ENCODE measurements at places on chromosomes 2 and 18.

GRCh38 chr2:239466061-239466754 lies 65.4 kb upstream of the HDAC4 start:
- no peak for DNase-seq

DNA sequence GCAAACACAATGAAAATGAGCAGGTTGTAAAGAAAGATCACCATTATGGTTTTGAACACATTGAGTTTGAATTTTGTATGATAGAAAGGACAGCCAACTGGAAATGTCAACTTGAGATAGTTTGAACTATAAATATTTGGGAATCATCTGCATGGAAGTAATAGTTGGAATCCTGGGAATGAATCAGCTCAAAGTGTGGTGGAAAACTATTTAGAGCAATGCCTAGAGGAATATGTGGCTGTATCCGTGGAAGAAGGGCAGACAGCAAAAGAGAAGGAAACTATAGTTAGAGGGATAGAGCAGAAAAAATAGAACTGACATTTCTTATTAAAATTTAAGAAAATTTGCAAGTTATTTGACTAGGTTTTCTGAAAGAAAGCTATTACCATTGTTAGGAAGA lies 112.5 kb upstream of the OTX1 start:
- DNase-seq = no peak

DNA sequence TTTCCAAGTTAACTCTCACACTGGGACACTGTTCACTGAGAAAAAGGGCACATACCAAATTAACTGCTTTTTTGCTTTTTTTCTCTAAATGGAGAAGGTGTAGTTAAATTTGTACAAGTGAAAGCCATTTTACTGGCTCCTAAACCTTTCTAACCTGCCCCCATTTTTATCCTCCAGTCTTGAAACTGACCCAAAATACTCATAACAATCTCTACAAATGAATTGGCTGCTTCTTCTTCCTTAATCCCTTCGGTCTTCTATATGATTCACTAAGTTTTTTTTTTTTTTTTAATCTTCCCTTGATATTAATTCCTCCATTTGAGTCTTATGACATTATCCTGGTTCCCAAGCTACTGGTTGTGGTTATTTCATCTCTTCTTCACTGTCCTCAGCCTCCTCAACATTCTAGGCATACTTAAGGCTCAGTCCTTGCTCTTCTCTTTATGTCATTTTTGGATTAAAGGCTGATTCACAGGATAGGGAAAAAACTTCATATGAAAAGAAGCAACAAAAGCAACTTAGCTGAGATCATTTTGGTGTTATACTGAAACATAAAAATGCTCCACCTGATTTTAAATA lies 19.8 kb downstream of the ORC2 start:
- no peak for DNase-seq

GRCh38 chr2:9178904-9179571 lies 27.6 kb upstream of the ASAP2 start:
- no peak for DNase-seq

- no peak for DNase-seq
These were observed 107.9 kb downstream of the KCNF1 start for GRCh38 chr2:11019614-11020013.

DNA sequence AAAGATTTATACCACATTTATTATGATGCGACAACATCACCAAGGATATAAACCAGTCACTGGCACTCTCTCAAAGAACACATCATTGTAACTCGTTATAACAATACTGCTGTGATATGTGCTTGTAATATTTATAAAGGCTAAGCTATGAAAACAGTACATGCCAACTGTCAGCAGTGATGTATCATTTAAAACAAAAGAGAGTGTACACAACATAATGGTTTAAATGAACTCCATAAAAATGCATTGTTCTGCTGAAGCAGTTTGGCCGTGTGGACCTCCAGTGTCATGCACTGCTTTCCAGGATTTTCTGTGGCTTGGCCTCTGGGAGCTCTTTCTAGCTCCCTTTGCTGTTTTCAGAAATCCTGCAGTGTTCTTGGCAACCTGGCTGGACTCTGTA lies 215.6 kb downstream of the MTX2 start:
- DNase-seq = no peak

GRCh38 chr2:128557831-128558241 lies 239.2 kb upstream of the HS6ST1 start:
- no peak for DNase-seq

DNA sequence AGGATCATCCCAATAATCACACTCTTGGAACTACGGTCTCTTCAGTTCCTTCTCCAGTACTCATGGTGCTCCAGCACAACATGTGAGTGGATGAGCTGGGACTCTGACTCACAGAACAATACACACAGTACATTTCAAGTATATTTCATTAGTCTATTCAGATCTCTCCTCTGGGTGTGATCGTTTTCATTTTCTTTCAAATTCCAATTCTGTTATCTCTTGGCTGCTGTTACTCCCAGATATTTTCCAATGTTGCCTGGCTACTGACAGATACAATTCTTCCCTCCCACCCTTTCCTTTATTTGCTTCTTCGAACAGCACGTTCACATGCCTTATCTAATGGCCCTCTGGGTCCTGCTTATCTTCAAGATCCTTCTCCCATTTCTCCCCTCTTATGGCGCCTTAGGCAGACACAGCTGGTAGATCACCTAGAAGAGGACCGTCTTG lies 216.0 kb downstream of the ACKR3 start:
- no peak for DNase-seq

DNA sequence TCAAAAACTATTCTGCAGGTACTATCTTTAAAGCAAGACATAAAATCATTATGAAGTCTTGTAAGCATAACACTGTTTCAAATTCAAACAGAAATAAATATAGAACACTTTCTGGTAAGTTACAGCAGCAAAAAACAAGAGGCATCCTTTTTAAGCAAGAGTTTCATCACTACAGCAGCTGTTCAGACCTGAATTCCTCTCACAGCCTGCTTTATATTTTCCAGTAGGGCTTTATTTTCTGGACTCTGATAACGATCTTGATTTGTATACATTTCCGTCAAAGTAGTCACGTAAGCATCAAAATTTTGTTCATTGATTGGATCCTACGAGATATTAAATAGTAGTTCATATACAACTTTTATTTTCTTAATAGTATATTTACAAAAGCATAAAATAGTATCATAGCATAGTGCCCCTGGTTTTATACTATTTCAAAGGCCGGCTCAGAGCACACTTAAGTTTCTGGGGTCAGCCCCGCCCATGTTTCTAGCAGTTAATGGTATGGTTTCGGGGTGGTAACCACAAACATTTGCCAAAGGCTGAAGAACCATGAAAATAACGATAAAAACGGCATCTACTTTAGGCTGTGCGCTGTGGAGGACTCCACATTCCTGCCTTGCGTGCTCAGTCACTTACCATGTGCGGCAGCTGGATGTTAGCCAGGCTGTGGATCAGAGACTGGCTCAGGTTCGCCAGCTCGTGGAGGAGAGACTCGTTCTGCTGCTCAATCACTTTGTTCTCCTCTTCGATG lies 47.5 kb upstream of the PXDN start:
- DNase-seq = no peak

GRCh38 chr2:32008805-32009515 lies 1.8 kb downstream of the MEMO1 start:
- DNase-seq = no peak

DNA sequence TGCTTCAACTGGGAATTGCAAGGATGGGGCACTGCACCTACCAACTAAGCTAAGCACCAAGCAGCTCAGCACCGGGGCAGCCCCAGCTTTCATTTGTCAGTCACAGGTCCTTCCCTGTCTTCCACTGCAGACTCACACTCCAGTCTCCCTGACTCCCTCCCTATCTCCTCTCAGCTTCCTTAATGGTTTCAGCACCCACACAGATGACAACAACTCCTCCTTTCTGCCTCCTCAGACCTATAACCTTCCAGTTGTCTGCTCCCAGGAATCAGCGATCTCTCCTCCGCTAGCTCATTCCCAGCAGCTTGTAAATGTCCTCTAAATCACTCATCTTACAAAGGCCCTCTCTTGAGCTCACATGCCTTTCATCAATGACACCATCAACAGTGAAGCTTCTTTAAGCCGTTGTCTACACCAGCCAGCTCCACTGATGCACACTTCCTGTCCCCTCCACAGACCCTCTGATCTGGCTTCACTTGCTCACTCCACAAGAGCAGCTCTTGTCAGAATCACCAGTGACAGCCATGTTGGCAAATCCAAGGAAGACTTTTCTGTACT lies 32.1 kb downstream of the CLASP1 start:
- peak; percentile 20 for DNase-seq

GRCh38 chr2:3033315-3033714 lies 344.3 kb downstream of the EIPR1 start:
- DNase-seq = no peak

- DNase-seq = no peak
These were observed 206.0 kb downstream of the NCK2 start for GRCh38 chr2:105950521-105951383.

GRCh38 chr18:41351430-41351829 lies 603.6 kb upstream of the PIK3C3 start:
- DNase-seq = no peak

DNA sequence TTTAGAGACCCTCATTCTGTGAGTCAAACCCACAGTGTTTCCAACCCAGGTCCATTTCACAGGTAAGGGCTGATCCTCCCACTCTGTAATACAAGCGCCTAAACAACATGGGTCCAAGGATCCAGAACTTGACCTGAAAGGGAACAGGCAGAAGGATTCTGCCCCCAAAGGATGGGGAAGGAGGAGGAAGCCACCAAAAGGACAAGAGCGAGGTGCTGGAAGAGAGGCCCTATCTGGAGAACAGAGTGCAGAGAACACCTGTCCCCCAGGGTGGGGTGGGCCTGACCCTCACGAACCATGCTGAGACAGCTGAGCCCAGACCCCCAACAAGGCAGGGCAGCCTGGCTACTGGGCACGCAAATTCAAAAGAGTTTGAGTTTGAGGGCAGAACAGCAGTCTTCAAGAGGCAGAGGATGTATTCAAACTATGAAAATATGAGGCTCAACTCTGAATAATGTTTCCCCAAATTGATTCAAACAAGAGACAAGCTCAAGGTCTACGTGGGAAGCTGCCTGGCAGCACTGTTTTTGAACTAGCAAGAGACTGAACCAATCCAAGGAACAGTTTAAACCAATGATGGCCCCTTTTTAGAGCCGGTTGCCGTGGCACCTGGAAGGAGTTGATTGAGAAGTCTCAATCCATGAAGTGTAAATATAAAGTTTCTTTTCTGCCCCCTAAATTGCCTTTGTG lies 212.7 kb downstream of the ALPK2 start:
- DNase-seq = no peak

DNA sequence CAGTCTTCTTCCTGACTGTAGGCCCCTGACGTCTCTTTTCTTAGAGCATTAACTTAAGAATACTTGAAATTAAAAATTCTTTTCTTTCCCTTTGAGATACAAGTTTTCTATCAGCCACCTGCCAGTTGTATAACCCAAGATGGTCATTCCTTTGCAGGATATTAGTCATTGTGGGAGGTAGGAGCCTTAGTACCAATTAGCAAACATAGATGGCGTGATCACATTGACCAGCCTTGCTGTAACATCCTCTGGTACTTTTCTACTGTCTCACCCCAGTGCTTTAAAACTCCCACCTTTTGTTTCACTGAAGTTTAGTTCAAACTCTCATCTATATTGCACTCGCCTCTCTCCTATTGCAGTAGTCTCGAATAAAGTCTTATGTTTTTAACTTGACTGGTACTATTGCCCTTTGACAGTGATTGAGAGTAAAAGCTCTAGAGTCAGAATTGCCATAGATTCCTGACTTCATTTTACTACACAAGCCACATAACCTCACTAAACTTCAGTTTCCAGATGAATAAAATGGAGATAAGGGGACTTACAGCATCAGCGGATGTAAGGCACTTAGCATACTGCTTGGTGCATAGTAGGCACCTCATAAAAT lies 74.1 kb downstream of the VRK2 start:
- DNase-seq = no peak

- DNase-seq = no peak
These were observed 12.1 kb downstream of the PXDN start for GRCh38 chr2:1731963-1732768.

DNA sequence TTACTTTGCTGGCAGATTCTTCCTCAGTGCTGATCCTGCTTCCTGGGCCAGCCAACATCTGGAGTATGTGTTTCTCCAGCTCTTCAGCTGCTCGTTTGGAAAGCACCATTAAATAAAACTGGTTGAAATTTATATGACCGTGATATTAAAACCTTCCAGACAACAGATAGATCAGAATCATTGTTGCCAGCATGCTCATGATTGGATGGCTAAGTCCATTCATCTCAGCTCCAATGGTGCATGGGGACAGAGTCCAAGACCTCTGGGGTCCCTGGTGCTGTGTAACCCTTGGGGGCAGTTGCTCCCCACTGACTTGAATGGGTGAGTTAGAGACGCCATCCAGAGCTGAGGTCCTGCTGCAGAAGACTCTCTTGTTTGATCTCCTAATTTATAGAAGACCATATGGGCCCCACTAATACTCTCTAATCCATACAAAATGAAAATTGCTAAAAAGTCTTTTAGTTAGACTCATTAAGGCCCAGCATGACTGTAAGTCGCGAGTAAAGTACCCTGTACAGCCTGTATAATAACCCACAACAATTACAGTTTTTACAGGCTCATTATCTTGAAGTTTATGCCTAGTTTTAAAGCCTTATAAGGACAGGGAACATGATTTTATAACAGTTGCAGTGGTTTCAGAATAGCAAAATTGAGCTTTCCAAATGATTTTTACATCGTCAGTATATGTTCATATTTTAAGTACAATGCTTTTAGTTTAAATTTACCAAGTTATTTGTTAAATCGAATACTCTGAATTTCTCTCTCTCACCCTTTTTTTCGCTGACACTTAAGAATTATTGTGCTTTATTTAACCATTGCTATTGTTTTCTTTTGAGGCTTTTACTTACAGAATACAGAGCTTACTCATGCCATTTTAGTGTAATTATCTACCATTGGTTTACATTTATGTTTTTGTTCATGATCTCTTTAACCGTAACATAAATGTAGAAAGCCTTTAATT lies 60.0 kb downstream of the CABLES1 start:
- DNase-seq = no peak

GRCh38 chr2:11514904-11515303 lies 18.9 kb upstream of the GREB1 start:
- DNase-seq = no peak

GRCh38 chr2:75100011-75100800 lies 99.1 kb downstream of the TACR1 start:
- no peak for DNase-seq

GRCh38 chr2:205582366-205582765 lies 99.9 kb upstream of the NRP2 start:
- no peak for DNase-seq

- no peak for DNase-seq
These were observed 53.9 kb downstream of the BOLA3 start for GRCh38 chr2:74093840-74094239.

DNA sequence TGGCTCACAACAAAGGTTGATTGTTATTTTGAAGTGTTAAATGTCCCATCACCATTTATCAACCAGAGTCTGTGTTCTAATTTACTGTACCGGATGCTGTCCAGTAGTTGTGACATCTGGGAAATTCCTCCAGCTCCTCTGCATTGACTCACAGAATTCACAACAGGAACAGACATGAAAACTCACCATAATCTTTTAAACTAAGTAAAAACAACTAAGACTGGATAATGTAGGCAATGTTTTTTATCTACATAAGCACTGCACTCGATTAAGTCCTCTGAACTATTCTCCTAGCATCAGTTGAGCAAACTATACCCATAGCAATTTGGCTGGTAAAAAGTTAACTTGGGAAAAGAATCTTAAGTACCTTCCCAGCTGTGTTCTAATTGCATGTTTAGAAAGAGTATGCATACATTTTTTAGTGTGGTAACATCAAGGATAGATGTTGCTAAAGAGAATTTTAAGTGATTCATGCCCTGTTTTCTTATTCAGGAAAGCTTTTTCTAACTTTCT lies 42.9 kb upstream of the MYO1B start:
- DNase-seq = no peak

Measured in activated gamma-delta T cell treated with Interleukin-2 at 50 U/mL for 16 hours (primary cell).